ENCODE measurements at places on chromosomes 5 and 9. TPM values are rescaled to one million over a fixed set of nuclear protein-coding genes. Genes with fewer than 3 reads are reported as not detected.

The TSSK1B gene
- total RNA-seq: not detected

The SUSD1 gene
- total RNA-seq: 6.4 TPM

The CSF1R gene
- 0.27 TPM for total RNA-seq

The PCDHA1 gene
- total RNA-seq: 0.07 TPM

The RARS1 gene
- 129 TPM for total RNA-seq

The LHX3 gene
- total RNA-seq: not detected

The CDH12 gene
- not detected for total RNA-seq

The IFNA10 gene
- total RNA-seq: not detected

The CCDC183 gene
- not detected for total RNA-seq

The IQGAP2 gene
- total RNA-seq: 28.3 TPM

The ADAMTS12 gene
- not detected for total RNA-seq

The TAS2R1 gene
- not detected for total RNA-seq

- H3K36me3 ChIP-seq: no peaks in the 10 kb centered on the region
- H3K27ac ChIP-seq: no peak overlapping the region
- H3K27me3 ChIP-seq: peaks cover 18% of the 10 kb centered on the region
- DNase-seq: no peak
- no peaks in the 10 kb centered on the region for H3K4me1 ChIP-seq
Observed at GRCh38 chr5:136205941-136206340, 13.0 kb upstream of the SMIM32 start.

GRCh38 chr9:27489087-27489876 is 34.8 kb upstream of the IFNK start:
- no peak overlapping the region for H3K4me3 ChIP-seq
- no peaks in the 10 kb centered on the region for H3K27me3 ChIP-seq
- no peak overlapping the region for H3K27ac ChIP-seq
- H3K4me1 ChIP-seq: peaks cover 16% of the 10 kb centered on the region
- no peak for DNase-seq

DNA sequence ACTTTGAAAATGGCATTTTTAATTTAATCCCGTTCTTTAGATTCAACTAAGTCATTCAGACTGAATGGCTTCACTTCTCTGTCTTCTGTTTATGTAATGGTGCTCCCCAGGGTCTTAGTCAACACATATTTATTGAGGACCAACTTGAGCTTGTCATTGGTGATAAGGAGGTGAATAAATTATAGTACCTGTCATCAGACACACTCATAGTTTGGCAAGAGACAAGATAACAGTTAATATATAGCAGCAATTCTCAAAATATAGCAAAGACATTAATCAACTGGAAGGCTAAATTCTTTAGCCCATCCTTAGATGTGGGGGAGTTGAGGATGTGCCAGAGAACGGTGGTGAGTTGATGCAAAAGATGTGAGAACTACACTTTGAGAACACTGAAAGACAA is 78.4 kb downstream of the MACIR start:
- DNase-seq: no peak
- peaks cover 10% of the 10 kb centered on the region for H3K27me3 ChIP-seq
- peaks cover 9% of the 10 kb centered on the region for H3K4me1 ChIP-seq
- H3K27ac ChIP-seq: no peak overlapping the region

GRCh38 chr5:43043400-43043756 is 3.3 kb upstream of the ANXA2R start:
- H3K36me3 ChIP-seq: peaks cover 11% of the 10 kb centered on the region
- H3K4me3 ChIP-seq: peak overlapping the region; percentile 92
- peaks cover 35% of the 10 kb centered on the region for H3K4me1 ChIP-seq
- DNase-seq: no peak
- no peaks in the 10 kb centered on the region for H3K27me3 ChIP-seq
- peak overlapping the region; percentile 97 for H3K27ac ChIP-seq

GRCh38 chr9:5089737-5090136 is 95.7 kb downstream of the INSL6 start:
- no peak for DNase-seq
- no peaks in the 10 kb centered on the region for H3K27me3 ChIP-seq
- no peak overlapping the region for H3K4me3 ChIP-seq
- H3K27ac ChIP-seq: no peak overlapping the region

DNA sequence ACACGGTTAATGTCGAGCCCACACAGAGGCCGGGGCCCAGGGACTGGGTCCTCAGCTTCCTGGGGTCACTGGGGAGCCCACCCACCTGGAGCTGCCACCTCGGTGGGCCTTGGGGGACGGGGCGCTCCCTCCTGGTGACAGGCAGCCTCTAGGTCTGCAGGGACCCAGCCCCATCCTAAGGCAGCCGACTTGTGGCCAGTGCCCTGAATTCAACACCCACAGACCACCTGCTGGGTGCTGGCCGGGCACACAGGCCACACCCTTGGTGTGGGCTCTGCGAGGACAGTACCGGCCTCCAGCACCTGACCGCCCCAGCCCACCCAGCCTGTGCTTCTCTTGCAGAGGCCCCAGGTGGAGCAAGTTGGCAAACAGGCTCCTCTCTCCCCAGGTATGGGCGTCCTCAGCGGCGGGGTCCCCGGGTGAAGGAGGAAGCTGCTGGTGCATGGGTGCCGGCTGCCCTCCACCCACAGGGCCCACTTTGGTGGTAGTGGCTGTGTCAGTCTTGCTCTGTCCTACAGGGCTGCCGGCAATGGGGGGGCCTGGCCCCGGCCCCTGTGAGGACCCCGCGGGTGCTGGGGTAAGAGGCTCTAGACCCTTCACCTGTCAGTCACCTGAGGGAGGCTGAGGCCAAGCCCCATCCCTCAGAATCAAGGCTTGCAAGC is 8.3 kb downstream of the ENTPD8 start:
- no peak overlapping the region for H3K27ac ChIP-seq
- DNase-seq: no peak
- no peaks in the 10 kb centered on the region for H3K27me3 ChIP-seq

GRCh38 chr9:34376596-34377403 is at the start of gene MYORG:
Gene MYORG, minus strand, starts transcription at chr9:34376898. Its CDS starts 3,955 bp downstream, at chr9:34372943.
- peak; percentile 97 for DNase-seq
- H3K27me3 ChIP-seq: no peaks in the 10 kb centered on the region
- no peaks in the 10 kb centered on the region for H3K36me3 ChIP-seq
- no peak within 1 kb of the TSS for H3K27ac ChIP-seq
- peak within 1 kb of the TSS; percentile 86 for H3K4me3 ChIP-seq

DNA sequence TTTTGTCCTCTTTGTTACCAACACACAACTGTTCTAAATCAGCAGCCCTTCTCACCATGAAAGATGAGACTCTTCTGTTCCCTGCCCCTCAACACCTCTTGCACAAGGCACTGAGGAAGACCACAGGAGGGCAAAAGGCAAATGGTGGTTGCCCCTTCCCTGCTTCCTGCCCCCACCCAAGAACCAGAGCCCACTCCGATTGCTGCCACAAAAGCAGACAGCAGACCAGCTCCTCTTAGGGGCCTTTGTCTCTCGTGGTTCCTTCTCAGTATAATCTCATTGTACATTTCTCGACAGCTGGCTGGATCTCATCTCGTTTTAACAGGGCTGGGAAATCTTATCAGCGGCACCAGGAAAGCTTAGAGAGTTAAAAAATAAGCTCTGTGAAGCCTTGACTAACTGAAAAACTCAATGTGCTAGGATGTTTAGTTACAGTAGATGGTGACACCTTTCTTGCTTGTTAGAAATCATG is 1.1 kb downstream of the MVB12B start:
- peaks cover 66% of the 10 kb centered on the region for H3K27me3 ChIP-seq
- H3K4me3 ChIP-seq: peak overlapping the region; percentile 61
- DNase-seq: no peak
- peaks cover 3% of the 10 kb centered on the region for H3K36me3 ChIP-seq
- no peak overlapping the region for H3K27ac ChIP-seq

DNA sequence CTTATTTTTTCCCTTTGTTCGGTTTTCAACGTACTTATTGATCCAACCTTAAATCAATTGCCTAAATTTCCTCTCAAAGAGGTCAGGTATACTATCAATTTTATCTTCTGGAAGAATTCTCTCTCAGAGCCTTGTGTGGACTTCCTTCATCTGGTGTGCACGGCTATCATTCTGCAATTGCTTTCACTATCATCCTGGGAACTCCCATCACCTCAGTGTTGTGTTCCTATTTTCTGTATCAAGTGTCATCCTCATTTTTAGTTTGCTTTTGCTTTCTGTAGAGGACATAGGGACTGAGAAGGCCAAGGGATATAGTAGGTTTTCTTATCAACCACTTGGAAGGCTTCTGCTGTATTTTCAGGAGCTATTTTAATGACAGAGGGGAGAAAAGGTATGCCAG is 11.3 kb downstream of the STOM start:
- no peak for DNase-seq
- H3K27ac ChIP-seq: peak overlapping the region; percentile 46
- no peaks in the 10 kb centered on the region for H3K27me3 ChIP-seq
- H3K36me3 ChIP-seq: peaks cover 9% of the 10 kb centered on the region
- peaks cover 23% of the 10 kb centered on the region for H3K4me1 ChIP-seq
- no peak overlapping the region for H3K4me3 ChIP-seq

GRCh38 chr5:142065273-142065672 is 43.3 kb upstream of the NDFIP1 start:
- H3K27me3 ChIP-seq: peaks cover 2% of the 10 kb centered on the region
- H3K36me3 ChIP-seq: no peaks in the 10 kb centered on the region
- H3K4me3 ChIP-seq: no peak overlapping the region
- peaks cover 23% of the 10 kb centered on the region for H3K4me1 ChIP-seq
- DNase-seq: no peak
- no peak overlapping the region for H3K27ac ChIP-seq

GRCh38 chr5:133222040-133222439 is 170.2 kb downstream of the HSPA4 start:
- no peak overlapping the region for H3K4me3 ChIP-seq
- no peaks in the 10 kb centered on the region for H3K36me3 ChIP-seq
- no peaks in the 10 kb centered on the region for H3K27me3 ChIP-seq
- no peak overlapping the region for H3K27ac ChIP-seq
- DNase-seq: no peak

GRCh38 chr5:55429613-55430253 is 105.0 kb downstream of the PLPP1 start:
- H3K36me3 ChIP-seq: peaks cover 85% of the 10 kb centered on the region
- H3K4me1 ChIP-seq: peaks cover 12% of the 10 kb centered on the region
- H3K4me3 ChIP-seq: no peak overlapping the region
- no peak for DNase-seq
- H3K27me3 ChIP-seq: no peaks in the 10 kb centered on the region

- H3K27me3 ChIP-seq: no peaks in the 10 kb centered on the region
- no peaks in the 10 kb centered on the region for H3K36me3 ChIP-seq
- H3K27ac ChIP-seq: no peak overlapping the region
- no peak for DNase-seq
- H3K4me3 ChIP-seq: no peak overlapping the region
- no peaks in the 10 kb centered on the region for H3K4me1 ChIP-seq
Observed at GRCh38 chr5:162703914-162704313, 636.3 kb downstream of the GABRG2 start.

GRCh38 chr5:64166201-64166959 is 737 bp downstream of the RNF180 start:
- no peak overlapping the region for H3K27ac ChIP-seq
- DNase-seq: no peak
- H3K4me3 ChIP-seq: no peak overlapping the region
- peaks cover 27% of the 10 kb centered on the region for H3K27me3 ChIP-seq
- H3K36me3 ChIP-seq: no peaks in the 10 kb centered on the region

GRCh38 chr5:73215891-73216610 is 43.1 kb downstream of the TMEM174 start:
- no peaks in the 10 kb centered on the region for H3K36me3 ChIP-seq
- peaks cover 74% of the 10 kb centered on the region for H3K27me3 ChIP-seq
- peak; percentile 28 for DNase-seq
- no peak overlapping the region for H3K4me3 ChIP-seq
- no peak overlapping the region for H3K27ac ChIP-seq

DNA sequence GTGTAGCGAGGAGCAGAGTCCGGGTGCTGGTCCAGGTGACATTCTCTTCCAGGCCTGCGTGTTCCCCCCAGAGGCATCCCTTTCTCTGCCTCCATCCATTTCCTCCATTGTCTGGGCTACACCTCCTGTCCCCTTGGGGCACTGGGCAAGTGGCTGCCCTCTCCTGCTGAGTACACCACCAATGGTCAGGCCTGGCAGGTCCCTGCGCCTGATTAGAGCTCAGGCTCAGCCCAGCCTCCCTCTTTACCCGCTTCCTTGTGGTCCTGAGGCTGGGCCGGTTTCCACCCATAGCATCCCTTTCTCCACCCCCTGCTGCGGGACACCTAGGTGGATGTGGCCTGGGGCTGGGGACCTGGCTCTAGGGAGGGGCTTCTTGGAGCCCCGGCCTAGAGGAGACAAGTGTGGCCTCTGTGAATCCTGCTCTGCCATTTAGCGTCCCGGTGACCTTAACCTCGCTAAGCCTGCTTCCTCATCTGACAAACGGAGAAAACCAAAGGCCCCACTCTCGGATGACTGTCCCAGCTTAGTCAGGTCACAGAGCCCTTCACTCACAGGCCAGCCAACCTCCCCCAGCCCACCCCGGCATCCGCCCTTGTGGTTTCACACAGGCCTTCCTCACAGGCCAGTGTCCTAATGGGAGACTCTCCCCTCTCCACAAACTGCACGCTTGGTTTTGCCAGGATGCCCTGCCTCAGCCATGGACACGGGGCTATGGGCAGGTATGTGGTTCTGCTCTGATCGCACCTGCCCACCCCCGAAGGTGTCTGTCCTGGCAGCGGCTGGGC is 12.9 kb downstream of the DOLPP1 start:
- no peak overlapping the region for H3K27ac ChIP-seq
- H3K4me3 ChIP-seq: no peak overlapping the region
- peaks cover 8% of the 10 kb centered on the region for H3K36me3 ChIP-seq
- DNase-seq: no peak
- H3K4me1 ChIP-seq: no peaks in the 10 kb centered on the region

GRCh38 chr9:6955251-6955921 is 197.6 kb downstream of the KDM4C start:
- no peak overlapping the region for H3K27ac ChIP-seq
- H3K4me1 ChIP-seq: peaks cover 1% of the 10 kb centered on the region
- no peak overlapping the region for H3K4me3 ChIP-seq
- peaks cover 4% of the 10 kb centered on the region for H3K36me3 ChIP-seq
- DNase-seq: no peak
- no peaks in the 10 kb centered on the region for H3K27me3 ChIP-seq

DNA sequence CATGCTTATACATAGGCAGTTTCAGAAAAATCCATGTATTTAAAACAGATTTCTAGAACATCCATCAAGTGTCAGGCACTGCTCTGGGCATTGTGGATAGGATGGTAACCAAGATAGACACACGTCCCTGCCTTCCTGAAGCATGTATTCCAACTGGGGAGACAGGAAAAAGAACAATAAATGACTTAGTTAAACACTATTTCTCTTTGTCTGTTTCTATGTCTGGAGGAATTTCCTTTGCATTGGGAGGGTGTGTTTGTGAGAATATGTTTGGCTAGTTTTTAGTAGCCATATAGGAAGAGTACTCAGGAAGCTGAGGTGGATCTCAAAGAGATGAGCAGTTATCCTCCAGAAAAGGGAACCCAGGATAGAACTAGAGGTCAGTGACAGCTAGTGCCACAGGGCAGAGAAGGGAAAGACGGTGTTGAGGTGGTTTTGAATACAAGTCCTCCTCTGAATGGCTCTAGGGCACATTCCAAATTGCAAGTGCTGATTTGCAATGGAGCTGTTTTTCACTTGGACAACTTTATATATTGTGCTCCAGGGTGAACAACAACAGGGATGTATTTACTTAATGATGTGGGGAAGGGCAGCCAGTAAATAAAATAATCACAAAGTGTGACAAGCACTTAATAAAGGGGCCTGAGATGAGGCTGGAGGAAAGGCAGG is 144.7 kb upstream of the SHB start:
- H3K27me3 ChIP-seq: peaks cover 5% of the 10 kb centered on the region
- H3K4me3 ChIP-seq: no peak overlapping the region
- no peaks in the 10 kb centered on the region for H3K4me1 ChIP-seq
- no peak for DNase-seq

GRCh38 chr9:36873247-36873875 is 160.7 kb downstream of the PAX5 start:
- no peak overlapping the region for H3K27ac ChIP-seq
- no peaks in the 10 kb centered on the region for H3K36me3 ChIP-seq
- DNase-seq: peak; percentile 54
- H3K4me1 ChIP-seq: no peaks in the 10 kb centered on the region
- H3K4me3 ChIP-seq: no peak overlapping the region
